NCI-H1105 treated with DMSO at 0.1 percent for 48 hours (cell line): ENCODE measurements at places on chromosomes 3 and 15.

DNA sequence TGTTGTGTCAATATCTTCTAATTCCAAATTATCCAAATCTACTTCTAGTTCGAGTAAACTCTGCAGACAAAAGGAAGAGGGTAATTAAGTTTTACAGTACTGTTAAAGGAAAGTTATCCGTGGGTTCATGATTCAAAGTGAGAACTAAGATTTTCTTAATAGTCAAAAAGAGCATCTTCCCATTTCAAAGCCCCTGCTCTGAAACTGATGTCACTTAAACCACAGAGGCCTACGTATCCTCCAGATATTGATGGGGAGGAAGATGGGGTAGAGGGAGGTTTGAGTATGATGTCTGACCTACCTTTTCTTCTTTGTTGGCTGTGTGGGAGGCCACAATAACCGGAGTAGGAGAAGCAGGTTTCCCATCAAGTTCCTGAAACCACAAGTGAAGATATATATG is 14.1 kb downstream of the MRPS22 start:
- no peak for DNase-seq

GRCh38 chr3:13659221-13659969 is 110.5 kb downstream of the FBLN2 start:
- DNase-seq, result no peak

GRCh38 chr15:39215015-39215414 is 365.9 kb upstream of the THBS1 start:
- no peak for DNase-seq

GRCh38 chr15:33378866-33379480 is 68.2 kb downstream of the RYR3 start:
- DNase-seq, result no peak

- DNase-seq, result no peak
These were observed 43.6 kb upstream of the CNOT10 start for GRCh38 chr3:32641356-32641755.

DNA sequence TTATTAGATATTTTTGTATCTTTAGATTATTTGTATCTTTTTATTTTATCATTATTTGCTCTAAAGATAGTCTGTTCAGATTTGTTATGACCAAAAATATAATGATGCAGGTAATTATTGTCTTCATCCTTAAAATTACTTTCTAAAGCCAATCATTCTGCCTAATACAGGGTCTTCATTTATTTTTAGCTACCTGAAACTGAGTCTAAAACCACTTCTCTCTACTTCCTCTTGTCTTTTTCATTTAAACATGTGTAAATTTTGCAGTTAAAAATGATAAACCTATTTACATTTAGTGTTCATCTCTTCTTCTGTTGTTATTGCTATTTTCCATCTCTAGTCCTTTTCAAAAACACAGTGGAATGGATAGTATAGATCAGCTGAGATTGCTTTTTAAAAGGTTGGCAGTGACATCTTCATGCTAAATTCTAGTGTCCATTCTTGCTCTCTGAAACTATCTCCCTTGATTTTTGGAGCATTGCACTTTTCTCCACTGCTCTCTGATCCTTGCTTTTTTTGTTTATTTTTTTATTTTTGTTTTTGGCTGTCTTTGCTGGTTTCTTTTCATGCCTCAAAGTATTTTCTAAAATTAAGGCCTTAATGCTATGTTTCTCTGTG is 91.8 kb downstream of the UBE2E2 start:
- DNase-seq, result no peak

DNA sequence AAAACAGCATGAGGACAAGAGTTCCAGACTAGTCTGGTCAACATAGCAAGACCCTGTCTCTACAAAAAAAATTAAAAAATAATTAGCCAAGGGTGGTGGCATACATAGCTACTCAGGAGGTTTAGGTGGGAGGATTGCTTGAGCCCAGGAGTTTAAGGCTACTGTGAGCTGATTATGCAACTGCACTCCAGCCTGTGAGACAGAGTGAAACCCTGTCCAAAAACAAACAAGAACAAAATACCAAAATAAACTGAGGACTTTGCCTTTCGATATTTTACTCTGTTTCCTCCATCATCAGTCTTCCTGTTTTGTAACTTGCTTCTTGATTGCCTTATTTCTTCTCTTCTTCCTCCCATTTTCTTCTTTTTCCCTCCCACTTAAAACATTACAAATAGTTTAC is 504.4 kb downstream of the ROBO1 start:
- DNase-seq, result no peak
